ENCODE measurements at places on chromosomes 4 and X. TPM values are rescaled to one million over a fixed set of nuclear protein-coding genes. Genes with fewer than 3 reads are reported as not detected.

DNA sequence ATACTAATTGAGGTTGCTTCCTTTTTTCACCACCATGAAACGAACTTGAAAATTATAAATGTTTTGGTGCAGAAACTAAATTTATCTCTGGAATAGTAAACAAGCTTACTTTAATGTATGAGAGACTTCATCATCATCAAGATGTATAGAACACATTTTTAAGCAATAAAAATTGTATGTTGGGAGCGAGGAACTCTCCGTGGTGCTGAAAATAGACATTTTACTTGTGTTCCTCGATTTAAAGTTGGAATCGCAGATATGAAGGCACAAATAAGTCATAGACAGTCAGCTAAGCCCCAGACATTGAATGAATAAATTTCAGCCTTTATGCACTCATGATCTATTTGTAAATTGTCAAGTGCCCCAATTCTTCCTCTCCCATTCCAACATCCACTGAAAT, 310.7 kb downstream of the STK32B start:
- DNase-seq, result no peak

Gene NPNT
- 3.0 TPM for polyA plus RNA-seq

DNA sequence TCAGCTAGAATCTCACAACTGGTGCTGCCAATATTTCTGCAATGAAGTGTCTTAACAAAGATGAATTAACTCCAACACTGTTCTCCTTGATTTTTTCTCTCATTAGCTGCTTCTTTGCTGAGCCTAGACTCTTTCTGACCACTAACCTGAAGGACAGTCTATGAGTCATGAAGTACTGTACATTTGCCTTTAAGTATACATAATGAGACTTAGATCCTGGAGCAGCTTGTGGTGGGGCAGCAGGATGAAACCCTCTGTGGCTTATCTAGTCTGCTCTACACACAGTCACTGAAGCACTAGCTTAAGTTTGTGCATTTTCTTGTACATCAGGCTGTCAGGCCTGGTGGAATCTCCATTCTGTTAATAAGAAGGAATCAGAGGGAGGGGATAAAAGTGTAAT, 307.4 kb upstream of the SMIM31 start:
- no peak for DNase-seq

Gene MSX1
- 1.2 TPM for polyA plus RNA-seq

DNA sequence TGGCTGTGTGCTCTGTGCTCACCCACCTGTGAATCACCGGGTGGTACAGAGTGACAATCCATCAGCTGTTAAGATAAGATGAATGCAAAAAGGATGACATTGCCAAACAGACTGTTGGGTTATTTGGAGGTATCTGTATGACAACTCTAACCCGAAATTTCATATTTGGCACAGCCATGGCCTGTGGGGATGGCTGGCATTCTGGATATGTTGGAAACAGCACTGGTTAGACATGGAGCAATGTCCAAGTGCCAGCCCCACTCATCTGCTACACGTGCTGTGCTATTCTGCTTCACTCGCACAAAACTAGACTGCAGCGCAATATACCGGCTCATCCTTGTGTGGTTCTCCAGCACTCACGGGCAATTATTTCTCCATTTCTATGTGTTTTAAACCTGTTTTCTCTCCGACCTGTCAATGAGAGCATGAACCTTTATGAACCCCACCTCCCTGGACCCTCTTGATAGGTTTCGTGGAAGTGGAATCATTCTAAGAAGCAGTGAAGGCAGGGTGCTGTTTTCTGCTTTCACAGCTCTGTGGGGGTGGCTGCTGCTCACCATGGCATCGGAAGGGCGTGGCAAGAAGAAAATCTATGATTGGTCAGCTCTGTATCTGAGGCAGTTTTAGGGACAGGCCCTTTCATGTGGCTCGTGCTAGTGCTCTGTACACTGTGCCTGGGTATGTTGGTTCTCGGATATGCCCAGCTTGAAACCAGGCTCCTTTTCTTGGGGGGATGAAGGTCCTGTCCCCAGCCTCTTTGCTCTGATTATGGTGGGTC, 94.9 kb downstream of the ENPP6 start:
- DNase-seq, result no peak

DNA sequence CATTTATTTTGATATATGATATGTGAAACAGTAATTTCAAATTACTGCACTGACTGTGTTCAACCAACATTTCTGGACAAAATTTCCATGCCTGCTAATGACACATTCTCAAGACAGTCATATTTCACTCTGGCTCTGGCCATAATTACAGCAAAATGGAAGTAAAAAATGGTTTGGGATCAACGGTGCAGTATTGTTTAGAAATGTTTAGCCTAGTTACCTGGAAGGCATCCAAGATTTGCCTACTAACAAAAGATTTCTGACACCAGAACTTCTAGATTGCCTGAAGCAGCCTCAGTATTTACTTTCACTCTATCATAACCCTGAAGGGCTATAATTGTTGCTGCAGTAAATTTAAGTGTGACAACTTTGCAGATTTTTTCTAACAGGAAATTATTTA, 416.3 kb downstream of the PCDH10 start:
- no peak for DNase-seq

GRCh38 chr4:163913571-163913970, 419.1 kb downstream of the TMA16 start:
- no peak for DNase-seq

Data from sigmoid colon (tissue), 7 donors.